A549 (cell line): ENCODE measurements at places on chromosomes 2 and 18.

DNA sequence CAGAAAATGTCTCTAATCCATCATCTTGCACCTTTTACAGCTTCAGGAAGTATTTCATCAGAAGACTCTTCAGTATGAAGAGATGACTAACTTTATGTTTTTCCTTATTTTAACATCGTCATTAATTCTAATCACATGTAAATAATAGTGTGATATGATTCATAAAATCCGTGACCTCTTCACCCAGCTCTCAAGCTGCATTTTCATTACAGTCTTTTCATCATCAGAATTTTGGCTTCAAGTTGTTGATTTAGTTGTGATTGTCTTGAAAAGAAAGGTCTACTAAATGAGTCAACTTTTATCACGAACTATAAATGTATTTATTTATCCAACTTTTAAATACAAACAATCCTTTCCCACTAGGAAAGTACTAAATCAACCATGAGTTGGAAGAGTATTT, 410.3 kb downstream of the LRP1B start:
- DNase-seq = no peak

DNA sequence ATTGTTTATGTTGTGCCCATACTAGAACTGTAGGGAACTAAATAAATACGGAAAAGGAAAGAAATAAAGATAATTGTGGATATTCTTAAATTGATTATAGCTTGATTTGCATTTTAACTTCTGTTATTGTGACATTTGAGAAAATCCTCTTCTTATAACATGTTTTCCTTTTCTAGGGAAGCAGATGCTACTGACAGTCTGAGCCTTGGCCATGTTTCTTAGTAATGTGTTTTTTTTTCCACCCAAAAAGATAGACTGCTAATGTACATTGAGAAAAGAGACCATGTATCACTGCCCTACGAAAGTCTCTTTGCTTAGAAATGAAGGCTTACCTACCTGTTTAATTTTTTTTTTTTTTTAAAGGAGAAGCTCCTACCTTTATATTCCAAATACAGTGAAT, 22.2 kb downstream of the ITGAV start:
- DNase-seq = no peak

GRCh38 chr2:185859506-185859905, 120.9 kb downstream of the FSIP2 start:
- no peak for DNase-seq

GRCh38 chr18:390741-391478, 109.6 kb downstream of the COLEC12 start:
- no peak for DNase-seq

- DNase-seq = peak; percentile 7
Measured at GRCh38 chr18:8367217-8367988, 241.8 kb upstream of the RAB12 start.

DNA sequence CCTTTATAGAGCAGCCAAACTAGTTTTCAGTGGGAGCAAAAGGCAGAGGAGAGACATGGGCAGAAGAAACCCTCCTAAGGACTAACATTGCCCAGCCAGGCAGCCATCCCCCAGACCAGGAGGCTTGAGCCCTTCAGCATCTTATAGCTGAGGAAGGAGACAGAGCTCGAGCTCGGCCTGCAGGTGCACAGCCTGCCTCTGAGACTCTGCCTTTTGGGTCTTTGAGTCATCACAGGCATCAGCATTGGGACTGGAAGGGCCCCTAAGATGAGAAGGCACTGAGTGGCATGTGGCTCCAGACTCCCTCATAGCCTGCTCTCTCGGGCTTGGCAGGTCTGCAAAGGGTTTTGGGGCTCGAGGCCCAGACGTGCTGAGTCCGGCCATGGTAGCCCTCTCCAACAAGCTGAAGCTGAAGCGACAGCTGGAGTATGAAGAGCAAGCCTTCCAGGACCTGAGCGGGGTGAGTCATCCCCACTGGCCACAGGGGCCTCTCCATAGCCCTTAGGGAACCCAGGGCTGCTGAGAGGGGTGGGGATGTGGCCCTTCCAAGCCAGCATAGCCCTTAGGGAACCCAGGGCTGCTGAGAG, 84.1 kb downstream of the EPAS1 start:
- DNase-seq = no peak

DNA sequence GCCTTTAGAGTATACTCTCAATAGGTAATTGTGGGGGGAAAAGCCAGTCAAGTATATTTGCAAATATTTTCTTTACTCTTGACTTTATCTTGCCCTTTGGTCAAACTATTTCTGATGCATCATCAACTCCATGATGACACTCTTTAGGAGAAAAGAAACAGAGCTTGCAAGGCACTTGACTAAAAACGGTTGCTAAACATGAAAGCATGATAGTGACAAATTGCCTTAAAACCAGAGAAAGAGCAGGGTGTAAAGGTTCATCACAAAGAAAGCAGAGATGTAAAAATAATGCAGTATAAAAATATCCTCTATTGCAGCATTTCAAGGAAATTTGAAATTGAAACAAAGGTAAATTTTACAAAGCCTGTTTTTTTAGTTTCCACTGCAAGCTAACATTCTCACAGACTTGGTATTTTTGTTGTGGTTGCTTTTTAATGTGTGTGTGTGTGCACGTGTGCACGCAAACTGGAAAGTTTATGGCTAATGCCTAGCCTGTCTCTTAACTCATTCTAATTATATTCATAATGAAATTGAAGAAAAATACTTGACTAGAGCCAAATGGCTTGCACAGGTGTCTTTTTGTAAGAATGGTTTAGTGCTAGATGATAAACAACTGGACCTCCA, 503.6 kb downstream of the ARHGAP15 start:
- DNase-seq = no peak

GRCh38 chr2:58866527-58866926, 625.4 kb upstream of the FANCL start:
- no peak for DNase-seq

- peak; percentile 62 for DNase-seq
Measured at GRCh38 chr2:27807476-27807875, 36.0 kb downstream of the MRPL33 start.

- DNase-seq = no peak
Measured at GRCh38 chr2:45224321-45224992, 215.2 kb upstream of the SIX2 start.
